NCI-H1048 (cell line): ENCODE measurements at places on chromosomes 11 and 22.
A peak's percentile ranks its signal among the peaks of the same experiment; 100 is the strongest.

DNA sequence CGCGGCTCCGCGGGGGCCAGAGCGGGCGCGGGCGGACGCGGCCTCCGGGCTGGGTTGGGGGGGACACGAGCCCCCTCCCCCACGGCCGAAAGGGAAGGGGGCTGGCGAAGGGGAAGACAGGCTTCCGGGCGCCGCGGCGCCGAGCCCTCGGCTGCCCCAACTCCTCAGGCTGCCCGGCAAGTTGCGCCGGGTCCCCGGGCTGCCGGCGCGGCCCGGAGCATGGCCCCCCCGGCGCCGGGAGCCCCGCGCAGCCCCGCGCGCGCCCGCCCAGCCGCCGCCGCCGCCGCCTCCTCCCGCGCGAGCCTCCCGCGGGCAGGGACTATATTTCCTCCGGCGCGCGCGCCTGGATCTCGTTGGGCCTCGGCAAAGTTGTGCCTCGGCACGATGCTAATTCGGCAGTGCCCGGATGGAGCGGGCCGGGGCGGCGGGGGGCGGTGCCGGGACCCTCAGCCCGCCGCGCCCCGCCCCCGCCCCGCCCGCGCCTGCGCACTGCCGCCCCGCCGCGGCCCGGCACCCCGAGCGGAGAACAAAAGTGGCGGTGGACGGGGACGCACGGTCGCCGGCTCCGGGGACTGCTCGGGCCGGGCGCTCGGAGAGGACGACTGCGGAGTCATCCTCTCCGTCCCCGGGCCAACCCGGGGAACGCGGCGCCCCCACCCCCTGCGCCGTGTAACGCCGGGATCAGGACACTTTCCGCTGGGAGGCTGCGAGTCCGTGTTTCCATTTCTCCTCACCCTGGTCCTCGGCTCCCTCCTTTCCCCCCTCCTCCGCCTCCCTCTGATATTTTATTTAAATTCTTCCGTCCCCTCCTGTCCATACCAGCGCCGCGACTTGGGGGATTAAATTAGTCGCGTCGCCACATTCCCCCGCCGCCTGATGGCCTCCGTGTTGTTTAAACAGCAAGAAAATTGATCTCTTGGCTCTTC is at the start of gene PHF21B:
Gene PHF21B (minus strand): TSS at position 400 of the 926 bp plus-strand sequence. CDS start 456 bp downstream, outside the sequence.
- peak; percentile 48 for DNase-seq

GRCh38 chr11:111450480-111451320 is 61.5 kb downstream of the BTG4 start:
- no peak for DNase-seq

DNA sequence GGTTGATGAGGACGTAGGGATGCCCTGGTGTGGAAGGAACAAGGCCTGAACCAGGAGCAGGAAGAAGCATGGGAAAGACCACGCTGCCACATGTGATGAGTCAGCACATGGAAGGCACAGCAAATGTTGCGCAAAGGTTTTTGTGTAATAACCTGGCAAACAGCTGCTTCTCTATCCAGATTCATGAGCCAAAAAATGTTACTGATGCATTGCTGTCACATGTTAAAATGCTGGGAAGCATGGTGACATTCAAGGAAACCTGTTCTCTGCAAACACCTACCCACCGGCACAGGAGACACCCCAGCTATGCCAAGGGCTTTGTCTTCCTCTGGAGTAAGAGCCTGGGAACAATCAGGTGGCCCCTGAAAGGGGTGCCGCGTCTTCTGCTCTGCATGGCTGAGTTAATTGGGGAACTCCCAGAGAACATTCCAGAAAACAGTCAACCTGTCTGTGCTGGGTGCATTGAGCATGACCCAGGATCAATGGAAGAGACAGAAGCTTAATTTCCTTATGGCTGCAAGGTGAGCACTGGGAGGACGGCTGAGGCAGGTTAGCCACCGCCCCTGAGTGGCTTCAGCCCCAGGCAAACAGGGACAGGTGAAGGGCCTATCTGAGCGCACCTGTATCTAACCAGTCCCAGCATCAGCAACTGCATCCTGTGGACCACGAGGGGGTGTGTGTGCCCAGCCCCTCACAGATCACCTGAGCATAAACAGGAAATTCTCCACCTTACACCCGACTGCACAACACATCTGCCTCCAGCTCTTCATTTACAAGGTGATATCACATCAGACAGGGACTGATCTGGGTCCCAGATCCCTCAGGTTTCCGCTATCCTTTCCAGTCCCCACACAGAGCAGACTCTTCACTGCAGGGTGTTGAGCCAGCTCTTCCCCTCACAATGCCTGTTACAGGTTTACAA is 108.4 kb downstream of the GGTLC2 start:
- no peak for DNase-seq

- no peak for DNase-seq
Observed at GRCh38 chr11:15057329-15057728, 16.1 kb upstream of the CALCB start.

GRCh38 chr11:2316963-2317244 is 15.1 kb downstream of the TSPAN32 start:
- DNase-seq, result no peak
